ENCODE measurements at places on chromosomes 5 and 9.

- DNase-seq = no peak
Observed at GRCh38 chr5:125525356-125525755, 778.9 kb upstream of the ZNF608 start.

GRCh38 chr9:119853126-119853525 lies 483.9 kb upstream of the BRINP1 start:
- no peak for DNase-seq

DNA sequence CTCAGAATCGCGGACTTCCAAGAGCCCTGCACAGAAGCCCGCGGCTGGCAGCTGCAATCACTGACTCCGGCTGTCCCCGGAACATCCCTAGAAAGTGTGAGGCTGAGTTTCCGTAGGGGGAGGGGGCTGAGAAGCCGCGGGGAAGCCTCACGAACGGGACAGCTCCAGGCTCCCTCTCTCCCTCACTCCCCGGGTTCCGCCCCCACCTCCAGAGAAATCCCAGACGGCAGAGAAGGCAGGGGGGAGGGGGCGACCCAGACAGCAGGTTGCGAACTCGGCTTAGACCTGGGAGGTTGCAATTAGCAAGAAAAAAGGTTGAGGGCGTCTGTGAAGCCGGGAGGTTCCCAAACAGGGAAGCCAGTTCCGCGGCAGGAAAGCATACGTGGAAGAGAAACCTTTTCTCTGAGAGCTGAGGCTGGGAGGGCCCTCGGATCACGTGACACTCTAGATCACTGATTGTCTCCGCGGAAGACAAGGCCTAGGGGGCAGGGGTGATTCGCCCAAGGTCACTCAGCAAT lies 73.8 kb upstream of the CPLX2 start:
- DNase-seq = no peak

- DNase-seq = no peak
Observed at GRCh38 chr5:61966296-61966955, 339.6 kb upstream of the KIF2A start.

DNA sequence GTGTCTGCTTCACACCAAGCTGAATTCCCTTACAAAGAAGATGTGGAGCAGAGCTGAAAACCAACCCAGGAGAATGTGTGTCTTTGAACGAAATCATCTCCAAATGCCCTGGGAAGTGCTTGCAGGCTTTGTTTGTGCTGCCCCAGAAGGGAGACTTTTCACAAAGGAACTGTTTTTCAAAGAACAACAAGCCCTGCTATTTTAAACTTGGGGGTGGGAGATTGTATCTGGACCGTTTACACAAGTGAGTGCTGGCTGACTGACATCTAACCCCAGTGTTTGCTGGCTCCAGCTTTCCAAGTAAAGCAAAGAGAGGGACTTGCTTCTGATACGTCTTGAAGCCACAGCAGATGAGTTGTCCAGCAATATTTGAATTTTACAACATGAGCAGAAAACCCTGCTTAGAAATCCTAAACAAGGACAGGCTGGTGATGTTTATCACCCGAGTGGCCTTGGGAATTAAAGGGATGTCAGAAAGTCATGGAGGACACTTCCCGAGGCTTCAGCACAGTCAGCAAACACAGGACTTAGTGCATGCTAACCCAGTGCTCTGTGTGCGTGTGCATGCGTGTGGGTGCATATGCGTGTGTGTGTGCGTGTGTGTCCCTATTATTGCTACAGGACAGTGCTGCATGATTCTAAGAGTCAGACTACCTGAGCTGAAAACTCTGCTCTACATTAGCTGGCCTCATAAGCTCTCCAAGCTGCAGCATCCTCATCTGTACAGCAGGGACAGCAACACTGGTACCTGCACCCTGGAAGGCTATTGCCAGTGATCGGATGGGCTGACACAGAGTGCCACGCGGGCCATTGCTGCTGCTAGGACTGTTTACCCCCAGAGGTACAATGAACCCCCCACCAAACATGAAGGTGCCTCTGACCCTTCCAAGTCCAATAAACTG lies 1.4 kb downstream of the ADAMTS12 start:
- peak; percentile 39 for DNase-seq

- DNase-seq = no peak
Observed at GRCh38 chr9:37107701-37108100, 12.7 kb upstream of the ZCCHC7 start.

GRCh38 chr9:98219794-98220370 lies 27.4 kb upstream of the CORO2A start:
- no peak for DNase-seq
